A549 treated with Mapracorat at 1 μM for 4 hours (cell line): ENCODE measurements at places on chromosomes 2 and 18. TPM values are rescaled to one million over a fixed set of nuclear protein-coding genes. Genes with fewer than 3 reads are reported as not detected.

Gene YES1
- 17.2 to 24.3 TPM (median 23.5 TPM) in 5 replicates for total RNA-seq

Gene TMBIM1
- total RNA-seq, result 126 to 143 TPM (median 133 TPM) in 5 replicates

Gene FEV
- not detected in 5 replicates for total RNA-seq

Gene TGFBRAP1
- total RNA-seq, result 13.5 to 17.1 TPM (median 16.1 TPM) in 5 replicates

Gene PEX13
- total RNA-seq, result 11.9 to 15.7 TPM (median 15.3 TPM) in 5 replicates

Gene XDH
- 1.1 to 1.7 TPM (median 1.1 TPM) in 5 replicates for total RNA-seq

Gene HOXD10
- 4.4 to 6.4 TPM (median 5.4 TPM) in 5 replicates for total RNA-seq

Gene SERPINB7
- total RNA-seq, result 1.7 to 2.5 TPM (median 2.3 TPM) in 5 replicates
